ENCODE measurements at places on chromosomes 2 and 18.

- DNase-seq: no peak
These were observed 32.2 kb upstream of the TRIB2 start for GRCh38 chr2:12684471-12684936.

DNA sequence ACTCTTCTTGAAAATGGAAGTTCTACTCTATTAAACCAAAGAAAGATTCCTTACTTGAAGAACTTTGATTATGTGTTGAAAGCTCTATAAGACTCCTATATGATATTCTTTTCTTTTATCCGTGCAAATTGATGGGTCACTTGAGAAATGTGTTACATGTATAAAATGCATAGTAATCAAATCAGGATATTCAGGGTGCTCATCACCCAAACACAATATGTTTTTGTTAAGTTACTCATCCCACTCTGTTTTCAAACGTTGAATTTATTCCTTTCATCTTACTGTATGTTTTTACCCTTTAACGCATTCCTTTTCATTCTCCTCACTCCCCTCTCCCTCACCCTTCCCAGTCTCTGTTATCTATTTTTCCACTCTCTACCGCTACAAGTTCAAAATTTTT lies 305.5 kb upstream of the KYNU start:
- DNase-seq: no peak

DNA sequence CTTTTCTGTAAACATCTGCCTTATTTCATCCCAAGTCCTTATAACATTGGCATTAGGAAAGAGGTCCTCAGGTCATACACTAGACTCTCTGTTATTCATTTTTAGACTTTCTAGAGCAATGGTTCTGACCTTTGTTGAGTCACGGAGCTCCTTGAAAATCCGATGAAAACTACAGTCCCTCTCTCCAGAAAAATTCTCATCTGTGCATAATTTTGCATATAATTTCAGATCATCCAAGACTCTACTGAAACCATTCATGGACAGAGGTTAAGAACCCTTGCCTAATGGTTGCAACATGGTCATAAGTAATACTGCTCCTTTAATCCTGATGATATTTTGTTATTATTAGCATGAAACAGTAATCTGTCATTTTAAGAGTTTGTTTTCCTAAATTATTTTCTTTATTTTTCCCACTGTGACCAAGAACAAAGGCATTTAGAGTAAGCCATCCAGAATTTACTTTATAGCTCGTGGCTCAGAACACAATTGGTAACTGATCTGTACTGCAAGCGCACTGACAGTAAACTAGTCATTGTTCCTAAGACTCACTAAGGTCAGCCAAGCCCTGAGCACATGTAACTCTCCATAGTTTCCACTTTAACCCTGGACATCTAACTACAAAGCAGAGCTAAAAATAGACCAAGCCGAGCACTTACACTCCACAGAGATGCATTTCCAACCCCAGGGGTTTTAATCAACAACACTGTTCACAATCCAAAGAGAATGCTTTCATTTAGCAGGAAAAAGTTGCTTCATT lies 8.4 kb downstream of the MYOM1 start:
- DNase-seq: no peak

DNA sequence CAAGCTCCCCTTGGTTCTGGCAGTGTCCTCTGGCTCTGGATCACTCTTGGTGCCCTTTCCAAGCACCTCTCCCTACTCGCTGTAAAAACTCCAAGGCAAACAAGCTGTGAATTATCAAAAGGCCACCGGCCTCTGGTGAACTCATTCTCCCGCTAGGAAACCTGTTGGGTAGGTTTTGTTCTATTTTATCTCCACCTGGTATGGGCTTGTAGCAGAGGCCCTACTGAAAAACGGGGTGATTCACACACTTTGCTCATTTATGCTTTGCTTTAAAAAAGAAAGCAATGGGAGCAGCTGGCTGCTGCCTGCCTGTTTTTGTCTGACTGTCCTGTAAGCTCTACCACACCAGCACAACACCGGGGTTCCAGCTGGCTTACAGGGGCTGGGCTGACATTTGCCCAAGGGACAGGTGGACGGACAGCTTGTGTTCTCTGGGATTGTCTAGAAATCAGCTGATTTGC lies 56.8 kb downstream of the SH3BP4 start:
- no peak for DNase-seq

GRCh38 chr2:36770542-36771287 lies 74.2 kb downstream of the VIT start:
- DNase-seq: peak; percentile 70

DNA sequence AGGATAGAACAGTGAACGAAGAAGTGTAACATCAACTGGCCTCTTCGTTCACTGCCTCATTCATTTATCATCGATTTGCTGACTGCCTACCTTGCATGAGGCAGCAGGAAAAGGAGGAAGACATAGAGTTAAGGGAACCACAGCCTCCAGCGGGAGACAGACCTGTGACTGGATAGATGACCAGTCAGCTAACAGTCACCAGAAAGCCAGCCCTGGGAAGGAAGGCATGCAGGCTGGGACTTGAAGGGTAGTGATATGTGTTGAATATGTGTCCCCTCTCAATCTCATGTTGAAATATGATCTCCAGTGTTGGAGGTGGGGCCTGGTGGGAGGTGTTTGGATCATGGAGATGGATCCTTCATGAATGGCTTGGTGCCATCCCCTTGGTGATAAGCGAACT lies 58.3 kb downstream of the CTIF start:
- DNase-seq: no peak

- no peak for DNase-seq
These were observed 158.0 kb downstream of the CSRNP3 start for GRCh38 chr2:165627470-165627869.

DNA sequence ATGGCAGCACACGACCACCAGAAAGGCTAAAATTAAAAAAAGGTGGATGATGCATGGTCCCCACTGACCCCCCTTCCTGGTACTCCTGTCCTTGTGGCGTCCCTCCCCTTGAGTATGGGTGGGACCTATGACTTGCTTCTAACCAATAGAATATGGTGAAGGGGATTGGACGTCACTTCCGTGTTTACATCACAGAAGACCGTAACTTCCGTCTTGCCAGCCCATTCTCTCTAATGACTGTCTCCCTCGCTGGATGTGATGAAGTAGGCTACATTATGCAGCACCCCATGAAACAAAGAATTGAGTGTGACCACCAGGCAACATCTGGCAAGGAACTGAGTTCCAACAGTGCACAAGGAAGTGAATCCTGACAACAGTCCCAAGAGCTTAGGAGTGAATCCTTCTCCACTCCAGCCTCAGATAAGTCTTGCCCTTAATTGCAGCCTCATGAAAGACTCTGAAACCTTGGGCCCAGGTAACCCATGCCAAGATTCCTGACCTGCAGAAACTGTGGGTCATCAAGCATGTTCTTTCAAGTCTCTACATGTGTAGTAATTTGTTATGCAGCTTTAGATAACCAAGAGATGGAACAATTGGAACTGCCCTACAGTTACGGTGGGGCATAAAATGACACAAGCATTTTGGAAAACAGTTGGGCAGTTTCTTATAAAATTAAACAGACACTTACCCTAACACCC lies 80.1 kb upstream of the NPAS2 start:
- no peak for DNase-seq

DNA sequence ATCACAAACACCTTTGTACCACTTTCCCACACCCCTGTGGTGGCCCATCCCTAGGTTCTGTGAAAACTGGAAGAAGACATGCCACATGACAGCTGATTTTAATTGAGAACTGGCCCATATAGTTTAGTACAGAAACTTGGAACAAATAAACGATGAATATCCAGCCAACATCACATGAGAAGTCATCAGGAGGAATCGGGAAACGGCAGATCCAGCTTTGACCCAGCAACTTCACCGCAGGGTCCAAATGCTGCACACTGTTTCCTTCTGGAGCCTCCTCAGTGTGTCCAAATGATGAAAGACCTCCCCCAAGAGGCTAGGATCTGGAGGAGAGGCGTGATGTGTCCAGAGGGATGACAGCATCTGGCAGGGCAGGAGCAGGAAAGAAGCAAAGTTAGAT lies 75.5 kb downstream of the COPS8 start:
- DNase-seq: no peak

GRCh38 chr2:135285391-135285790 lies 233.3 kb downstream of the RAB3GAP1 start:
- no peak for DNase-seq

GRCh38 chr2:96528006-96528699 lies 8.4 kb upstream of the ARID5A start:
- DNase-seq: peak; percentile 89

GRCh38 chr18:62458346-62458745 lies 64.5 kb upstream of the ZCCHC2 start:
- DNase-seq: no peak
